SK-N-DZ (cell line): ENCODE measurements at places on chromosomes 2 and 18.

DNA sequence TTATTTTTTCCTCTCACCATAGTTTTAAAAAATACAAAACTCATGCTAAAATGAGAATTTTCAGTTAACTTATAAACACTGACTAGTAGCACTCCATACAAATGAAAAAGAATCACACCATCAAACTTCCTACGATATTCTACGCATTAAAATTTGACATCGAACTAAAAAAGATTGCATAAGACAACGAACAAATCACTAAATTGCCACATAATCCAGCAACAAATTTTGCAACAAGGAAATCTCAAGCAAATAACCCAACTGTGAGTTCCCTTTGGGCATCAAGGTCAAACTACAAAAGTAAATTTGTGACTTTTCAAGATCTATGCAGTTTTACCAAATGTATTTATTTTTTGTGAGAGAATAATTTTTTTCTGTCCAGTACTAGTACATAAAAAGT, 1.5 kb downstream of the MAP3K2 start:
- DNase-seq: no peak

GRCh38 chr2:176189681-176190641, 1.5 kb downstream of the HOXD1 start:
- no peak for DNase-seq

- no peak for DNase-seq
Measured at GRCh38 chr2:232376260-232376659, 2.3 kb upstream of the ALPP start.

DNA sequence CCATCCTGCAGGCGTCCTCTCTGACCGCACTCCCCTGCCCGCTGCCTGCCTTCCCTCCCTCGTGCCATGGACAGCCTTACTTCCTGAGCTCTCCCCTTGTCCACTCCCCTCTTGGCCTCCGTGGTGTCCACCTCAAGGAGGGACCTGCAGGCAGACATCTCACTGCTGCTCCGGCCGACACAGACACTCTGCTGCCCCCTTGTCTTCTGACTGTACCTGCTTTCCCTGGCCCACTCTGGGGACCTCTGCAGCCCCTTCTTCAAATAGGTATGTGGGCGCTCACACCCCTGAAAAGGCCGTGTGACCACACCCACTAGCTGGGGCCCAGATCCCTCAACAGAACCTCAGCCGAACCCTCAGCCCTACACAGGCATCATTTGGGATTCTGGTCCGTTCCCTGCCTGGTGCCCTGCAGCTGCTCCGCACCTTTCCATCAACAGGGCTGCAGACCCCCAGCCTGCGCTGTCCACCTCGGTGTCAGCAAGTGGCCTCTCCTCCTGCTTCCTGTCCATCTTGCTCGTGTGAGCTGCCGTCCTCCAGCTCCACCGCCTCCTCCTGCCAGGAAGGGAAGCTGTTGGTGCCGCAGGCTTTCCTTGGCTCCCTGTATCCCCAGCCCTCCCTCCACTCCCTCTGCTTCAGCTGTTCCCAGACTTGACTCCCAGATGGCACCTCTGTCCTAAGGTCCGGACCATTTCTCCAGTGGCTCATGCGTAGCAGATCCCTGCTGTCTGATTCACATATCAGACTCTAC, 94.1 kb downstream of the KLHL29 start:
- DNase-seq: no peak
